ENCODE measurements at places on chromosomes 1 and 21.

DNA sequence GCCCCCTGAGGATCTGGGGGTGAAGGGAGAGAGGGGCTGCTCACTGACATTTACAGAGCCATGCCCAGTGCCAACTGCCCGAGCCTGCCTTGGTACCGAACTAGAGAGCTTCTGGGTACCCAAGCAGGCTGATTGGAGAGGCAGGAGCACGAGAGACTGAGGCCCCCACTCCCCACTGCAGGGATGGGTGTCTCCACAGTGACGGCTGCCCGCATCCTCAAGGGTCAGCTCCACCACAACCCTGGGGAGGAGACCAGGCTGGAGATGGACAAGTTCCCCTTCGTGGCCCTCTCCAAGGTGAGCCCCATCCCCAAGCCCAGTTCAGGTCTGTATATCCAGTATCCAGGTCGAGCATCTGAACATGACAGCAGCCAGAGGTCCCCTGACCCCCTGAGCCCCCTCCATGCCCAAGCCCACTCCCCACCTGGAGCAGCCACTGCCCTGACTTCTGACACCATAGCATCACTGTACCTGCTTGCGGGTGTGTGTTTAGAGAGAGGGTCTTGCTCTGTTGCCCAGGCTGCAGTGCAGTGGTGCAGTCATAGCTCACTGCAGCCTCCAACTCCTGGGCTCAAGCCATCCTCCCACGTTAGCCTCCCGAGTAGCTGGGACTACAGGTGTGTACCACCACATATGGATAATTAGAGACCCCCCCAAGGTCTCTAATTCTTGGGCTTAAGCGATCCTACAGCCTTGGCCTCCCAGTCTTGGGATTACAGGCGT, 51.9 kb downstream of the ALPL start:
- DNase-seq, result no peak

DNA sequence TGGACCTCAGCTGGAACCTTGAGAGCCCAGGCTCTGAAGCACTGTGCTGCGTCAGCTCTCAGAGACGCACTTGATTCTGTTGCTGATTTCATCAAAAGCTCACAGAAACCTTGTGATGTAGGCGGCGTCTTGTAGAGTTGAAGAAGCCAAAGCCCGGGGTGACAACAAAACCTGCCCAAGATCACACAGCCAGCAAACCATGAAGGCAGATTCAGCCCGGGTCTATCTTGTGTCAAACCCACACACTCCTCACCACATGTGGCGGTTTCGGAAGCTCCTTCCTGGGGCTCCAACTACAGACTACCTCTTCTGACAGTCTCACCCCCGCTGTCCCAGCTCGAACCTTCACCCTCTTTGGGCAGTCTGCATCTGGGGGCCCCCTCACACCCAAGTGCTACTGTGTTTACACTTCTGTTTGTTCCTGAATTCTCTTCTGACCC, 50.4 kb downstream of the TENT5C start:
- peak; percentile 64 for DNase-seq

- DNase-seq, result no peak
These were observed 118.2 kb upstream of the ADGRL2 start for GRCh38 chr1:81682490-81682889.

GRCh38 chr1:64248065-64248464, 44.6 kb downstream of the UBE2U start:
- no peak for DNase-seq

GRCh38 chr1:186595969-186596368, 84.3 kb downstream of the PTGS2 start:
- DNase-seq, result no peak

DNA sequence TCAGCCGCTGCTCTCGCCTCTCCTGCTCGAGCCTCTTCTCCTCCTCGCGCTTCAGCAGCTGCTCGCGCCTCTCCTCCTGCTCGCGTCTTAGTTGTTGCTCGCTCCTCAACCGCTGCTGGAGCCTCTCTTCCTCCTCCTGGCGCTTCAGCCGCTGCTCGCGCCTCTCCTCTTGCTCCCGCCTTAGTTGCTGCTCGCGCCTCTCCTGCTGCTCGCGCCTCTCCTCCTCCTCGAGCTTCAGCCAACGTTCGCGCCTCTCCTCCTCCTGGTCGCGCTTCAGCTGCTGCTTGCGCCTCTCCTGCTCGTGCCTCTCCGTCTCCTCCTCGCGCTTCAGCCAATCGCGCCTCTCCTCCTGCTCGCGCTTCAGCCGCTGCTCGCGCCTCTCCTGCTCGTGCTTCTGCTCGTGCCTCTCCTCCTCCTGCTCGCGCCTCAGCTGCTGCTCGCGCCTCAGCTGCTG, 3.7 kb downstream of the TCHH start:
- no peak for DNase-seq

DNA sequence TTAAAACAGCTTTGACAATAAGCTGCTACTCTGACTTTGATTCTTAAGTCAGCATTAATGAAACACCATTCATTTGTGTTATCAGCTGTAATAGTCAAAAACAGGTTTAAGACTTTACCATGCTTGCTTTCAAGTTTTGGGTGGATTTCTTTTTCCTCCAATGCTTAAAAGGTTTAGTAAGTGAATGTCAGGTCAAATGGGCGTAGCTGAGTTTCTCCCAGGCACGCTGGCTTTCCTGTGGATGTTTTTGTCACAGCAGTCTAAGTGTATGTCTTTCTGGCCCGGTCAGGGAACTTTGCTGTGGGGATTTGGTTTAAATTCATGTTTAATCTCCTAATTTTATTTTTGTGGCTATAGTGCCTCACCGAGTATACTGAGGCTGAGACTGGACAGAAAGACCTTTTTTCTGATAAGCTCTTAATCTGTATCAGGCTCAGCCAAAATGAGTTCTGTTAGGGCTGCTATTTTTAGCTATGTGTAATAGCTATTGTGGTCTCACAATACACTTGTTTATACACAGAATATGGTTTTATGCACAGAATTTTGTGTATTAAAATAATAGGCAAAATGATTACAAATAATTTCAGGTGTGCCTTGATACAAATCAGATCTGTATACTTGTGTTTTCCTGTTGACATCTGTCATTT, 292.8 kb downstream of the DISC1 start:
- DNase-seq, result no peak

DNA sequence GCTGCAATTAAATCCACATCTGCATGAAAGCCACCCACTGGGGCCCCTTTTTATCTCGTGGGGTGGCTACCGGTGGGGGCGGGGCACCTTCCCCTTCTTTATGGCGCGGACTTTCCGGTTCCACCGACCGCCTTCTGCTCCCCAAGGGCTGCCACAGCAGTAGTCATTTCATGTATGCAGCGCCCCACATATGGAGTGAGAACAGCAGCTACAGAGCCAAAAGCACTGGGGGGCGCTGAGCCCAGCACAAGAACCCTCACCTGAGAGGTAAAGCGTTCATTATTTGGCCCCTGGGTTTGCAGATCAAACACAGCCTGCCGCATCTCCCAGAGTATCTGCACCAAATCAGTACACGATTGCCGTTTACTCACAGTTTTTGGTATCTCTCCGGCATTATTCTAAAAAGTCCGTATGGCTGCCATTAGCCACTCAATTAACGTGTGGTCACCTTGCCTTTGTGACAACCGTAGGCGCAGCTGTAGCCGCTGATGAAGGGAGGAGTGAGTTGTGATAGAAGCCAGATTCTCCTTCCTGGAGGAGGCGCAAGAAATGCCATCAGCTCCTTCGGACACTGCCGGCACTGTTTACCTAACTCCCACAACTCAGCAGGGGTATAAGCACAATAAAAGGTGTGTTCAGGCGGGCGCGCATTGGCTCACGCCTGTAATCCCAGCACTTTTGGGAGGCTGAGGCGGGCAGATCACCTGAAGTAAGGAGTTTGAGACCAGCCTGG, 30.4 kb upstream of the CR2 start:
- DNase-seq, result no peak

DNA sequence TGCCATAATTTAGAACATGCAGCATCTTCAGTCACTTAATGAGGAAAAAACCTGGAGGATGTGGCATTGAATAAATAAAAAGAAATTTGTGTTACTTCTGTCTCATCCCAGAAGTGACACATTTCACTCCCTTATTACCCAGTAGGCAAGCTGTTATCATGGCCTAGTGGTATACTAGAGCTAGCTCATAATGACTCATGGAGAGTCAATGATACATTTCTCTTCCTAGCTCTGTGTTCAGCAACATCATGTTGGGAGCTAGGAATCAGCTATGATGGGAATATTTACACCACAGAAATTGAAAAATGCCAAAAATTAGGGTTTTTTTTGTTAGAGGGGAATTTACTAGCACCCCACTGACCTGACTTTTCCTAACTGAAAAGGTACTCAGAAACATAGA, 182.7 kb downstream of the HMCN1 start:
- DNase-seq, result no peak

GRCh38 chr1:109307274-109308021, 637 bp upstream of the MYBPHL start:
- DNase-seq, result no peak

- no peak for DNase-seq
These were observed 233.7 kb upstream of the NFIA start for GRCh38 chr1:60848583-60849188.

DNA sequence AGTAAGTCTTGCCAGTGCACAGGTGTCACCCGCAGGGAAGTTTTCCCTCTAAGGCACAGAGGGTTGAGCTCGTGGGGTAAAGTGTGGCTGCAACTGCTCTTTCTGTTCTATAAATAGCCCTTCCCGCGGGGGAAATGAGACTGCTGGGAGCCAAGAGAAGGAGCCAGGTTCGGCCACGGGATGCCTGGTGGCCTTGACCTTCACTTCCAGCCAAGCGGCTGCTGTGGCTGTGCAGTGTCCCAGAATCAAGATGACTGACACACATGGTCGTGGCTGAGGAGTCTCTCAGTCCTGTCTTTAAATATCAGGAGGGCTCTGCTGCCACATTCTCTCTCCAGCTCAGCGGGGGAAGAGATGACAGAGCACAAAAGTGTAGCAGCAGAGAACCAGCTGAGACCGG, 154.1 kb upstream of the VAMP3 start:
- no peak for DNase-seq

DNA sequence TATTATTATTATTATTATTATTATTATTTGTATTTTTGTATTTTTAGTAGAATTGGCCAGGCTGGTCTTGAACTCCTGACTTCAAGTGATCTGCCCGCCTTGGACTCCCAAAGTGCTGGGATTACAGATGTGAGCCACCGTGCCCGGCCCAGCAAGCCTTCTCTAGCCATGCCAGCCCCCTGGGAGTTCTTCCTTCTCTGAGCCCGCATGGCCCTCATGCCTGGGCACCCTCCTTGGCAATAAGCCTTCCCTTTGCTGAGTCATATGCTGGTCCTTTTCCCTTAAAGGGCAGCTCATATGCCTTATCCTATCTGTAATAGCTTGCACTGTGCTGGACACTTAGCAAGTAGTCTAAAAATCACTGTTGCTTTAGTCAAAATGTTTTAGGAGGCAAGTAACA, 8.5 kb upstream of the NBL1 start:
- no peak for DNase-seq

DNA sequence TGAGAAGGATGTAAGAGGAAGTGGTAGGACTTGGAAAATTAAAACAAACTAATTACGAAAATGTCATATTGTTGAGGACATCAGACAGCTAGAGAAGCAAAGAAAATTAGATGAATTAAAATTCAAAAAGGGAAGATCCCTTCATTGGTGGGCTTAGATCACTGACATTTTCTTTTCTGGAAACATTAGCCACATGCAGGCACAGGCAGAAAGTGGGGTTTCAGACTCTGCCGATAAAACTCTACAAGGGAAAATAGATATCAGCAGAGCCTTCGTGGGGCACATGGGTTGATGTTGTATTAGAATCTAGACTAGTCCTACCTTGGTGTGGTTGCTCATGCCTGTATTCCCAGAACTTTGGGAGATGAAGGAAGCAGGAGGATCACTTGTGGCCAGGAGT, 12.4 kb upstream of the RGS1 start:
- DNase-seq, result no peak
